Frontal cortex (tissue), 4 donors: ENCODE measurements at places on chromosomes 11 and 22. TPM values are rescaled to one million over a fixed set of nuclear protein-coding genes. Genes with fewer than 3 reads are reported as not detected.

SLN gene
- total RNA-seq, result 35.5 TPM

OR9Q1 gene
- total RNA-seq, result not detected

BLID gene
- 1.2 TPM for total RNA-seq

DNA sequence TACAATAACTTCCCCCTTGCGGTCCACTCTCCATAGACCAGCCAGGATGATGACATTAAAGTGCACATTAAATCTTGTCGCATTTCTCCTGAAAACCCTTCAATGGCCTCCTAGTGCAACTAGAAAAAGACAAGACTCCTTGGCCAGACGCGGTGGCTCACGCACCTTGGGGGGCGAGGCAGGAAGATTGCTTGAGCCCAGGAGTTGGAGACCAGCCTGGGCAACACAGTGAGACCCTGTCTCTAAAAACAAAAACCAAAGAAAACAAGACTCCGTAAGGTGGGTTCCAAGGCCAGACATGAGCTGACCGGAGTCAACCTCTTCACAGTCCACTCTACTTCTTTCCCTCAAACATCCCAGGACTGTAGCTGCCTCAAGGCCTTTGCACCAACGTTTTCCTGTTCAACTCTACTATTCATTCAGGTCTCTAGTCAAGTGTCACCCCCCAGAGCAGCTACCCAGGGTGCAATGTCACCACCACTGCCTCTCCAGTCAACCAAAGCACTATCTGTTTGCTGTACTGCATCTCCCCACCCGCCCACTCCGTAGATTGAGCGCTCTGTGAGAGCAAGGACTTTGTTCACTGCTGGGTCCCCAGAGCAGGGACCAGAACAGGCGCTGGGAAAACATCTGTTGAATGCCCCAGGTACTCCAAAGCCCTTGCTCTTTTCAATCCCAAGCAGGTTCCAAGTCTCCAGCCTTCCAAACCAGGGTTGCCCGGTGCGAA is 739 bp downstream of the ZMAT5 start:
- DNase-seq, result no peak

- no peak for DNase-seq
These were observed 156.4 kb upstream of the NARS2 start for GRCh38 chr11:78731027-78731426.

- no peak for DNase-seq
These were observed 1134.8 kb downstream of the BRD1 start for GRCh38 chr22:48692734-48693376.

DNA sequence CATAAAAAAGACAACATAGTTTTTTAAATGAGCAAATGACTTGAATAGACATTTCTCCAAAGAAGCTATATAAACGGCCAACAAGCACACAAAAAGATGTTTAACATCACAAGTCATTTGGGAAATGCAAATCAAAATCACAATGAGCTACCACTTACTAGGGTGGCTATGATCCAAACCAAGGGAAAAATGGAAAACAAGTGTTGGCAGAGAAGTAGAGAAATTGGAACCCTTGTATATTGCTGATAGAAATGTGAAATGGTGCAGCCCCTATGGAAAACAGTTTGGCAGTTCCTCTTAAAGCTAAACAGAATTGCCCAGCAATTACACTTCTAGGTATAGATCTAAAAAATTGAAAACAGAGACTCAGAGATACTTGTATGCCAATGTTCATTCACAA is 29.0 kb downstream of the PAMR1 start:
- no peak for DNase-seq

GRCh38 chr11:131859538-131860210 is 489.3 kb downstream of the NTM start:
- no peak for DNase-seq
